GF-D8 (cell line): ENCODE measurements at places on chromosomes 11 and 22.

GRCh38 chr11:126645186-126645585, 289.7 kb downstream of the ST3GAL4 start:
- DNase-seq = no peak

GRCh38 chr11:129453293-129453721, 77.7 kb downstream of the BARX2 start:
- no peak for DNase-seq

DNA sequence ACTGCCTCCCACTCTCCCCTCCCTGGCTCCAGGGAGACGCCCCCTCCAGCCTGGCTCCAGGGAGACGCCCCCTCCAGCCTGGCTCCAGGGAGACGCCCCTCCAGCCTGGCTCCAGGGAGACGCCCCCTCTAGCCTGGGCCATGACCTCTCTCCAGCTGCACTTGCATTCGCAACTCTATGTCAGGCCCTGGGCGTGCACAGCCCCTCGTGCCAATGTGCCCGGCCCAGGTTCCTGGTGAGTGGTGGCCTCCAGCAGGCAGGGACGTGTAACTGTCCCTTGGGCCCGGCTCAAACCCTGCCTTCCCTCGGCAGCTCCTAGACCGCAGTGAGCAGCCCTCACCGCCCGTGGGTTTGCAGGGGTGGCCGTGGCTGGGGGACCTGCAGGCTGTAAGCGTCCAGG, 6.9 kb downstream of the MUC6 start:
- no peak for DNase-seq

GRCh38 chr11:113977071-113977490, 2.2 kb downstream of the HTR3A start:
- DNase-seq = no peak

DNA sequence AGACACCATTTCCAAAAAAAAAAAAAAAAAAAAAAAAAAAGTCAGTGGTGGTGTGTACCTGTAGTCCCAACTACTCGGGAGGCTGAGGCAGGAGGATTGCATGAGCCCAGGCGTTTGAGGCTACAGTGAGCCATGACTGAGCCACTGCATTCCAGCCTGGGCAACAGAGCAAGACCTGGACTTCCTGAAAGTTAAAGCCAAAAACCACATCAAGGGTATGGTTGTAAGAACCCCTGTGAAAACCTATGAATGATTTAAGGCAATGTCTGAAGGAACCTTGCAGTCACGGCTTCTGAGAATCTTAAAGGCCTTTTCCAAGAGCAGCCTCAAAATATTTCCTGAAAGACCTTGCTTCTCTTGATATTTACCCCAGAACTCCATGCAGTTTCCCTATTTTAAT, 30.5 kb upstream of the MSANTD2 start:
- no peak for DNase-seq

- DNase-seq = no peak
Observed at GRCh38 chr11:11370255-11370961, 17.4 kb upstream of the CSNK2A3 start.

DNA sequence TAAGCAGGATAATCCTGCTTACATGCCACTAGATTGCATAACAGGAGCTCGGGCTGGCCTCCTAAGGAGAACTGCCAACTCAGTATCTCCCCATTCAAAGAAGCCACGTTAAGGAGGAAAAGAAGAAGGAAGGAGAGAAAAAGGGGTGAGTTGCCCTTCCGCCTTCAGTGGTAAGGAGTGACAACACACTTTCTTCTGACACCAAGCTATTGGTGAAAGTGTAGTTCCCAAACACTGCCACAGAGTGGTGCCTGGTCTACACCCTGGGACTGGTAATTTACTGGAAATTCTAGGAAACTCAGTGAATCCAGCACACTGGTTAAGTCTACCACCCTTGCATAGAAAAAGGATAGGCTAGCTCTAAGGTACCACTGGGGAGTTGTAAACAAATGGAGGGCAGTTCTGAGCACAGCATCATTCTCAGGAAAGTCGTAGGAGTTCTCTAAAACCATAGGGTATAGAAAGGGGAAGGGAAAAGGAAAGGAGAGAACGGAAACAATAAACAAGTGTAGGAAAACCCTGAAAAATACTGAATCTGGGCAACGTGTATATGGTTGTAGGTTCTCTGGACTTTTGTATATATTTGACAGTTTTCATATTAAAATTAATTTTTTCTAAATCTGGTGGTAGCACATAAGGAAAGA, 58.2 kb downstream of the RRAS2 start:
- DNase-seq = no peak

- DNase-seq = no peak
Observed at GRCh38 chr11:117478926-117479325, 151.3 kb downstream of the CEP164 start.

GRCh38 chr11:55773138-55773537, at the start of gene OR5D13:
Gene OR5D13 (plus strand): TSS chr11:55773438. CDS start chr11:55773438, 0 bp downstream.
- no peak for DNase-seq
